ENCODE measurements at places on chromosomes 1 and 21.

DNA sequence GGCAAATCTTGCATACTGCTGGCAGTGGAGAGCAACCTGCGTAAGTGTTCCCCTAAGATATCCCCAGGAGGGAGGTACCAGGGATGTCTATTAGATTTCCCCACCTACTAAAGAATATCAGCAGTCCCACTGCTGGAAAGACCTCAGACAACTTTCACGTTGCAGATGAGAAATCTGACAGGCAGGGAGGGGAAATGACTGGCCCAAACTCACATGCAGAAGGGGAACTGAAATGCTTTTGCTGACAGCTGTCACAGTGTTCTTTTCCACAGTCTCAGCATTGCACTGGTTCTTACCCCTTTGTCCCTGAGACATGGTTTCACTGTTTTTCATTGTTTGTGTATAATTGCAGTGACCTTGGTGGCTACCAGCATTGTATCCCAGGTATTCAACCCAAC lies 84.8 kb upstream of the ATP1A1 start:
- no peak for DNase-seq

DNA sequence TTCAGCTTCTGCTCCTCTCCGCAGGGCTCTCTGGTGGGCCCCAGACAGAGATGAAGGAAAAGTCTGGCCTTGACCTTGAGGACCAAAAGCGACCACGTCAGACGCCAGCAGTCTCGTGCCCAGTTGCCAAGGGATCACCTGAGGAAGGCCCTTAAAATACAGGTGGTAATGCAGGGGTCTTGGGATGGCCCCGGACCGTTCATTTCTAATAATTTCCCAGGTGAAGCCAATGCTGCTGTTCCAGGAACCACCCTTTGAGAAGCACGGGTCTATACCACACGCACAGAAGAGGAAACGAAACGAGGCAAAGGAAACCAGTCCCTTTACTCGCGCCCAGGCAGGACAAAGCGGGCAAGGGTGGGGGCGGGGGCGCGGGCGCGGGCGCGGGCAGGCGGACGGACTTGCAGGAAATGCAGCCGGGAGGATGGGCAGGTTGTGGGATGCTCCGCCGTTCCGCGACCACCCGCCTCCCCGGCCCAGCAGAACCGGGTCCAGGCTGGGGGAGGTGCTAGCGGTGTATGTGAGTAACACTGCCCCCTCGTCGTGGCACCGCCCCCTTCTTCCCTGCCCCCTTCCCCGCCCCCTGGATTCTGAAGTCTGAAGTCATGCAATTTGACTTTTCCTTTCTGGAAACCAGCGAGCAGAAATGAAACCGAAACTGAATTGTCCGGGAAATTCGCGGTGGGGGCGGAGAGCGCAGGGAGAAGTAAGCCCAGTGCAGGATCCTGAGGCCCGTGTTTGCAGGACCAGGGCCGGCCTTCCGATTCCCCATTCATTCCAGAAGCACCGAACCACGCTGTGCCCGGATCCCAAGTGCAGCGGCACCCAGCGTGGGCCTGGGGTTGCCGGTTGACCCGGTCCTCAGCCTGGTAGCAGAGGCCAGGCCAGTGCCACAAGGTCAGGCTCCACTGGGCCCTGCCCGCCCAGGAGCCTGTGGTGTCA lies 5.8 kb upstream of the MX1 start:
- DNase-seq, result no peak

DNA sequence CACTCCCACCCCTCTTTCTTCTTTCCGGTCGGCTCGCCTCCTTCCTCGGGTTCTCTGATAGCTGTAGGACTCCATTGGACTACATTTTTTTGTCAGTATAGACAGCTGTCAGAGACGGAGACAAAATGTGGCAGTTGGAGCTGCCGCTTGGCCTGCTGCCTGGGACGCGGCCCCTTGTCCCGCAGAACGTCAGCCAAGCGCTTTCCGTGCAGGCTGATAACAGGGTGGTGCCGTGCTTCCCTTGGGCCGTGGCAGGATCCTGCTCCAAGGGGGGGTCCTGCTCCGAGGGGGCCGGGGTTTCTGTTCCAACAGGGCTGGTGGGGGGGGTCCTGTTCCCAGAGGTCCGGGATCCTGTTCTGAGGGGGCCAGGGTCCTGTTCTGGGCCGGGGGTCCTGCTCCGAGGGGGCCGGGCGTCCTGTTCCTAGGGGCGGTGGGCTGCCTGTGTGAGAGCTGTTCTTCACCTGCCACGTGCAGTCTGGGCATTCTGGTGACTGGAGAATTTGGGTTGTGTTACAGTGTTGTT lies 4.9 kb downstream of the SKI start:
- DNase-seq, result no peak

DNA sequence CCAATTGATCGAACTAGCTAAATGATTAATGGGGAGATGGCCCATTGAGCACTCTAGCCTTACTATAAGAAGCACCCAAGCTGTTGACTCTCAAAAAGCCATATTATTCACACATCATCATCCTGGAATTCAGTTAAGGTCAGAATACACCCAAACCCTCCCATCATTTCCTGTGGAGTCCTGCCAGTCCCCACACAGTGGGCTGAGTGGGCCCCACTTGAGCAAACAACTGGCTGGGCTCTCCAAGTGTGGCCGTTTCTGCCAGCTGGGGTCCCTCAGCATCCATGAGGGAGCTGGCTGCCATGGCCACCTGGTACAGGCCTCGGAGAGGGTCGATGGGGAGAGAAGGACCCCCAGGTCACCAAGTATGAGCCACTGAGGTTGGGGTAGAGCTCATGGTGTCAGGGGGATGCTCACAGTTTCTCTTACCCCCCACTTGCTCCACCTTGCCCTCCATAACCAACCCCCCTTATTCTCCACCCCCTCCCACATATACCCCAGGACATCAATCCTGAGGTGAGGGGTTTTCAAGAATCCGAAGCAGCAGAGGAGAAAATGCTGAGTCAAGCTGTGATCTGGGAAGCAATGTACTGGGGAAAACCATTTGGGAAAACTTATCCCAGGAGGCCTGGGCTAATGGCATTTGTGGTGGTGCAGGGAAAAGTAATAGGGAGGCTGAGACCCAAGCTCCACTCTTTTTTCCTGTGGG lies 60.3 kb downstream of the UBE2T start:
- DNase-seq, result no peak

DNA sequence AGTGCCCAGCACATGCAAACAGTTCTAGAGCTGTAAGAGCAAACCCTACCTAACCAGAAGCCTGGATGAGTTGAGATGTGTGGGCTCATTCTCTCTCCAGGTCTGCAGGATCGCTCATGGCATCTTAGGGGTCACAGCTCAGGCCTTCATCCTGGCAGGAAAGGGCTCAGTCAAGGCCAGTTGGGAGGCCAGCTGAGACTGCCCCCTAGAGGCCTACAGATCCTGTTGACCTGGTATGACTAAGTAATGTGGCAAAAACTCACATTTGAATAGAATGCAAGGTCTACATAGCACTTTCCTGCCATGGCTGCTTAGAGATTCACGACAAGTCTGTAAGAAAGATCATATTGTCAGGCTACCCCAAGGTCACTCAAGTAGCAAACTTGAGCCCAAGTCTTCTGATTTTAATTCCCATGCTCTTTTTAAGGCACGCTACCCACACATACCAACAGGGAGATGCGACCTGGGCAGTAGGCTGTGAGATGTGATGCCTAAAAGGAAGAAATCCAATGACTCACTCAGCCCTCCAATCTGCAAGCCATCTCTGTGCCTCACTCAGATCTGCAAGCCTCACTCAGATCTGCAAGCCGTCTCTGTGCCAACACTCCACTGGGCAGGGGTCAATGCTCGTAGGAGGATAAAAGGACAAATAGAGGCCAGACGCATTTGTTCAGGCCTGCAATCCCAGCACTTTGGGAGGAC lies 5.1 kb upstream of the CAPN8 start:
- DNase-seq, result peak; percentile 47

DNA sequence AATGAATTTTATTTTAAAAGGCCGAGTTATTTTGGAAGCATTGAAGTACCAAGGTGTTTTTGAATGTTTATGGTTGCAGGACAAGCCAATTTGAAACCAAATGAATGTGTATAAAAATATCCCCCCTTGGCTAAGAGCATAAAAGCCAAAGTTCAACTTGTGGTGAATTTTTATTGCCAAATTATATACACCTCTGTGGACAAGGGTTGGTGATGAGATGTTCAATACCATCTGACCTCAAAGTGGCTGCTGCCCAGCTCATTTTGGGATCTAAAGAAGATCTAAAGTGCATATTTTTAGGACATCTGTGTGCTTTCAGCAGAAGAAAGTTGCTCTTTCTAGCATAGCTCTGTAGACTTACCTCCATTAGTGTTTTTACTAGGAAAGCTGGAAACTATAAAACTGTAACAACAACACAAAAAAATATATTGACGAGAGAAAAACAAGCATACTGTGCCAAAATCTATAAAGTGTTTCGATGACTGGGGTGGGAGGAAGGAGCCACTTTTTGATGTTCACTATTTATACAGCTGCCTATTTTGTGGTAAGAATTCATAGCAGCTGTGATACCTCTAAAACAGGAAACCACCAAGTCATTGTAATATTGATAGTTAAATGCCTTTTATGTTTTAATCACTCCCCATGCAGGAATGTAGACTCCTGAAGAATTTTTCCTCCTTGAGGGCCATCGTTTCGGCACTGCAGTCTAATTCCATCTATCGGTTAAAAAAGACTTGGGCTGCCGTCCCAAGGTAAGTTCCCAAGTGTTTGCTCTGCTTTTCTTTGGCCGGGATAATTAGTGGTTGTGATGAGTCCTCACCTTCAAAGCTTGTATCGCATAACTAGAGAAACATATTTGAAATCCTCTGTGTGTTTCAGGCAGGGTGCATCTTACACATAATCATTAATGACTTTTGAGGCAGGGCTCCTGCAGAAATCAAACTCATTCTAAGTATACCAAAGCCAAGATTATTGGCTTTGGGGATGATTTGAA lies 83.2 kb downstream of the RGL1 start:
- peak; percentile 12 for DNase-seq

GRCh38 chr1:236989290-236990051 lies 14.8 kb downstream of the MT1HL1 start:
- no peak for DNase-seq

- DNase-seq, result no peak
Observed at GRCh38 chr1:90724361-90724760, 7.3 kb upstream of the BARHL2 start.

- no peak for DNase-seq
Observed at GRCh38 chr1:204997591-204998355, 45.2 kb upstream of the CNTN2 start.

GRCh38 chr1:78003070-78003746 lies 1.5 kb upstream of the DNAJB4 start:
- peak; percentile 33 for DNase-seq

DNA sequence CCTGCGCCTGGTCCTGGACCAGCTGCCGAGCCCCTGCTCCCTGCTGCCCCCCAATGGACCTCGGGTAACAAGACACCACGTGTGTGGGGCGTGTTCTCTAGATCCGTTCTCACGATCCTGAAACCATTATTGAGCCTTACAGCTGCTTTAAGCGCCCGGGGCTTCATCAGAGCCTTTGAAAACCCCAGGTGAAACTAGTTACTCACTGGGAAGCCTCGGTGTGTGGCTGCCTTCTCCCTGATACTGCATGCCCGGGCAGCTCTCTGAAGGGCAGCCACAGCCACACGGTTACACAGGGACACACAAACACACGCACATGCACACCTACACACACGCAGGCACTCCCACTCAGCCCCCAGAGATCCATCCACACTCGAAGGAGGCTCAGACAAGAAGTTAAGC lies 5.3 kb downstream of the HES2 start:
- no peak for DNase-seq

- DNase-seq, result no peak
Observed at GRCh38 chr1:224639426-224639975, 23.4 kb downstream of the CNIH3 start.

Data from SHP77 treated with DMSO at 0.1 percent for 48 hours (cell line).